ENCODE measurements at places on chromosomes 5 and 9.

GRCh38 chr5:107893642-107894041 is 222.9 kb upstream of the EFNA5 start:
- no peak for DNase-seq

DNA sequence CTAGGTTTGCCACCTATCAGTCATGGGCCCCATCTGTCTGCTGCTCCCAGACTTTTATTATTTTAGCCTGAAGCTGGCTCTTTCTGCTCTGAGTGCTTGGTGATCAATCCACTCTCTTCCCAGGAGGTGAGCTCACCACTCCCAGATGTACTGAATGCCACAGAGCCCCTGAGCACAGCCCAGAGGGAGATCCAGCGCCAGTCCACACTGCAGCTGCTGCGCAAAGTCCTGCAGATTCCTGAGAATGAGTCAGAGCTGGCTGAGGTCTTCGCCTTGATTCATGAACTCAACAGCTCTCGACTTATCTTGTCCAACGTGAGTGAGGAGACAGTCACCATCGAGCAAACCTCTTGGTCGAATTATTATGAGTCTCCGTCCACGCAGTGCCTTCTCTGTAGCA is 36.0 kb downstream of the HMGXB3 start:
- no peak for DNase-seq

DNA sequence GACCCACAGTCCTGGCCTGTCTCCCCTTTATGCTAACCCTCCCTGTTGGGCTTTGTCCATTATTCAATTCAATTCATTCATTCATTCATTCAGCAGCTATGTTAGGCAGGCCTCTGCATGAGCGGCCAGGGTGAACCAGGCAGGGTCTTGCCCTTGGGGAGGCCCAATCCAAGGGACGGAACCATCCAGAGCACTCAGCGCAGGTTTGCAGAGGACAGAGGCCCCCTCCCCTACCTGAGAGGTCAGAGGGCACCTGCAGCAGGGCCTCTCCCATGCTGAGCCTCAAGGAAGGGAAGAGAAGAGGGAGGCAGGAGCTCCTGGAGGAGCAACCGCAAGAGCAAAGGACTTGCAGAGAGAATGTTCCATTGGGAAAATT is 61.4 kb downstream of the C9orf50 start:
- no peak for DNase-seq

DNA sequence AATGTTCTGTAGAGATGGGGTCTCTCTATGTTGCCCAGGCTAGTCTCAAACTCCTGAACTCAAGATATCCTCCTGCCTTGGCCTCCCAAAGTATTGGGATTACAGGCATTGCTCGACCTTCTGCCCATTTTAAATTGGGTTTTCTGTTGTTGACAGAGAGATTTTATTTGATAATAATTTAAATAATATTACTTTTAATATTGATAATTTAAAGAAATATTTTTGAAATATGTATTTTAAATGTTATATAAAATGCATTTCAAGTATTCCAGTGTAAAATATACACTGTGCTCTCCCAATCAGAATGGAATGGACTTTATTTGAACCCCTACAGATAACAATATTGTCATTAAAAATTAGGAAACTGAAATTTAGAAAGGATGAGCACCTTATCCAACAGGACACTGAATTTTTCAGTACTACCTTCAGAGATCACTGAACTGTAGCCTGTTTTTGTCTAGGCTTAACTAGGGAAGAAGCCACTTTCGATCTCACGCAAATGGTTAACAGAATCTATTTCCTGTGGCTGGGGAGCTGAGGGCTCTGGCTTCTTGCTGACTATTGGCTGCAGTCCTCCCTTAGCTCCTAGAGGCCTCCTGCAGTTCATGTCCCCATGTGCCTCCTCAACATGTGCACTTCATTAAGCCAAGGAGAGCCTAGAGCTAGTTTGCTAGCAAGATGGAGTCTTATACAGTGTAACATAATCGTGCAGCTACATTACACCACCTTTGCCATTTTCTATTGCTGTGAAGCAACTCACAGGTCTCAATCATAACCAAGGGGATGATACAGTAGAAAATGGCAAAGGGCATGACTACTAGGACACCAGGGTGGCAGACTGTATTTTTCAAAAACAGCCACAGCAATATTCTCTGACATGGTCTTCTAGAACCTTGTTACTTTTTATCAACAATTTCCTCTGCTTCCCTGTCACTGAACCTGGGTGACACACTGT is 150.0 kb downstream of the CDC42SE2 start:
- DNase-seq: no peak

Measured in stimulated activated CD8-positive, alpha-beta memory T cell treated with anti-CD3 and anti-CD28 coated beads, Interleukin-15, amount 100 ng/mL, for 4 hours (primary cell).